ENCODE measurements at places on chromosomes 12 and 14.

DNA sequence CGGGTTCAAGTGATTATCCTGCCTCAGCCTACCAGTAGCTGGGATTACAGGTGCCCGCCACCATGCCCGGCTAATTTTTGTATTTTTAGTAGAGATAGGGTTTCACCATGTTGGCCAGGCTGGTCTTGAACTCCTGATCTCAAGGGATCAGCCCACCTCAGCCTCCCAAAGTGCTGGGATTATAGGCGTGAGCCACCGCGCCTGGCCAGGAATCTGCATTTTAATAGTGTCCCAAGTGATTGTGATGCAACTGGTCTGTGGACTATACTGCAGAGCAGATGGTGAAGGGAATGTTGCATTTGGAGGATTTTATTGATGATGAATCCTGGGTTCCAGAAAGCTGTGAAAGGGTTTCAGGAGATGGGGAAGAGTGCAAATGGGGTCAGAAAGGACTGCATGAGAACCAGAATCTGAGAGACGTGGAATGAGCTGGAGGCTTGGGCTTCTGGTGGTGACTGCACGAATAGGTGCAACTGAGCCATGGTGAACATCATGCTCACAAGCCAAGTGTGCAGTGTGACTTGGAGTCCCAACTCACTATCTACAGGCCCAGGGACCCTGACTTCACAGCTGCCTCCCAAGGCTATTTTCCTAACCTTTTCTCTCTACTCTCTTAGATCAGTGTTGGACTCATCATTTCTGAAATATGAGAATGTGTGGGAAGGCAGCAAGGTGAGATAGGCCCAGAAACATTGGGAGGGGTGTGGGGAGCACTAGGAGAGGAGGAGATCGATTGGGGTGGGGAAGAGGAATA lies 4.5 kb downstream of the RPS26 start:
- no peak for DNase-seq

DNA sequence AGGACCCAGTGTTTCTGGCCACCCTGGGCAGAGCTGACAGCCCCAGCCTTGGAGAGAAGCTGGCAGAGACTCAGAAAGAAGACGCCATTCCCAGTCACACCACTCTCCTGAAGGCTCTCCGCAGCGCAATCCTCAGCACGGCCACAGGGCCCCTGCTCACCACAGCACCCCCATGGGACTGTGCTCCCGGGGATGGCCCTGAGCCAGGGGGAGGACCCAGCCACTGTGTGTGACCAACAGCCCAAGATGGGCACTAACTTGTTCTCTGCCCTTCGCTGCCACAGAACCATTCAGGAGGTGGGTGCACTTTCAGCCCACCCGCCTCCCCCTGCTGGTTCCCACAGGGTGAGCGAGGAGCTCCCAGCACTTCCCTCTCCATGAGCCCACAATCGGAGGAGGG lies 57.1 kb downstream of the CCNK start:
- DNase-seq = no peak

DNA sequence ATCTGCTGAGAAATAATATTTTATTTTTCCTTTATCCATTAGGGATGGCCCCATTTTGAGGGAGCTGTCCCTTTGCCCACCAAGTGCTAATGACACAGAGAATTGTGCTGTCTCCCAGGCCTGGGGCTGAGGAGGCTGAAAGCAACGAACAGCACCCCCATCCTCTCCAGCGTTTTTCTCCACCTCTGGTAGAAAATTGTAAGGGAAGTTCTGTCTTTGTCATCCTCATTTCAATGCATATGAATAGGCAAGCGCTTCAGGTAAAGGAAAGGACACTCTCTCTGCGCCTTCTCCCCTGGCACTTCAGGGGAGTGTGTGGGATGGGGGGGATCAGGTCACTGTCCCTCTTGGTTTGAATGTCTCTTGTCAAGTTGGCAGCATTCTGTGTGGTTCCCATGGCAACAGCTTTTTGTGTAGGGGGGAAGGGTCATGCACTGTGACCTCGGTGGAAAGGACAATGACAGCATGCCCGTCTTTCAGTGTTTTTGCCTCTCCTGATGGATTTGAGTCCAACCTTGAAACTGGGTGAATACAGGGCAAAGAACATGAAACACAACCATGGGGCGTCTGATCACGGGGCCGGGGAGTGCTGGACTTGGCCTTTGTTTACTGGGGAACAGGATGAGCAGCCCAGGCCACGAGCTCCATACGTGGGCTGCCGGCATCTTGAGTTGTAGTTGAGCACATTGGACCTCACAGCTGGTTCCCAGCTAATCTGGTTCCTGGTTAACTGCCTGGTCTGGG lies 230.2 kb downstream of the VRK1 start:
- no peak for DNase-seq

DNA sequence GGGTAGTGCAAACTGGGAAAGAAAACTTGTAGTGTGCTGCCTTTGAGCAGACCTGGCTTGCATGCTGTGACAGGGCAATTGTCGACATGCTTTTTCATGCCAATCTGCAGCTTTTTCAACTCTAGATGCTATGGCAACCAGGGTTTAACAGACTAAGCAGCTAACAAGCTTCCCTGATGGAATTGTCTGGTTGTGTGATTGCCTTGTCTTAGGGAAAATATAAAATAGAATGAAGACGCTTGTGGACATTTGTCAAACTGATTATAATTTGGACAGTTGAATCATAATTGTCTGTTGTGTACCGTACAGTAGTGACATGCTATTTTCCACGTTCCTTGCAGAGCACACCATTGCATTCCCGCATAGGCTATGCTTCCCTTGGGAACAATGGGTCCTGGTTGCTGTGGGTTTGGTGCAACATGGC lies 113.0 kb downstream of the FOXG1 start:
- DNase-seq = no peak

GRCh38 chr14:69992564-69992963 lies 113.3 kb downstream of the SMOC1 start:
- no peak for DNase-seq

GRCh38 chr14:45939572-45939971 lies 686.6 kb upstream of the MIS18BP1 start:
- DNase-seq = no peak

GRCh38 chr12:32894566-32894965 lies 2.0 kb downstream of the PKP2 start:
- DNase-seq = no peak

GRCh38 chr12:68031881-68032739 lies 42.9 kb downstream of the IFNG-AS1 start:
- no peak for DNase-seq

- no peak for DNase-seq
These were observed 27.6 kb downstream of the PLXNC1 start for GRCh38 chr12:94175763-94176668.

DNA sequence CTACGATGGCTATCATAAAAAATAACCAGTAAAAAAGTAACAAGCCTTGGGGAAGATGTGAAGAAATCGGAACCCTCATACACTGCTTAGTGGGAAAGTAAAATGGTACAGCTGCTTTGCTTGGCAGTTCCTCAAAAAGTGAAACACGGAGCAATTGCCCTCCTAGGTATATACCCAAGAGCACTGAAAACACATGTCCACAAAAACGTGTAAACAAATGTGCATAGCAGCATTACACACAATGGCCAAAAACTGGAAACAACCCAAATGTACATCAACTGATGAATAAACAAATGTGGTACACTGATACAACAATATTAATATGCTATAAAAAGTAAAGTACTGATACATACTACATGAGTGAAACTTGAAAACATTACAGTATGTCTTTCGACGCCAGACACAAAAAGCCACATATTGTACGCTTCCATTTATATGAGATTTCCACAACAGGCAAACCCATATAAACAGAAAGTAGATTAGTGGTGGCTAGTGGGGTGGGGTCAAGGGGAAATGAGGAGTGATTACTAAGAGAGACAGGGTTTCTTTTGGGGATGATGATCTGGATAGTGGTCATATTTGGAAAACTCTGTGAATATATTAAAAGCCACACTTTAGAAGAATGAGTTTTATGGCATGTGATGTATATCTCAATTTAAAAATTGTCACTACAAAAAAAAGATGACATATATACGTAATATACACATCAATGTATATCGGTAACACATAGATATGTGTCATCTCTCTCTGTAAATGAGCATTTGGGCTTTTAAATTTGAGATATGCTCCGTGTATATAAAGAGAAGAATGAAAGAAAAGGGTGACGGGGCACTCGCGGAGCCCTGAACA lies 996 bp downstream of the SLC41A2 start:
- DNase-seq = no peak

- DNase-seq = no peak
These were observed 11.3 kb downstream of the C14orf132 start for GRCh38 chr14:96050482-96050881.

- no peak for DNase-seq
These were observed 377.9 kb downstream of the GALC start for GRCh38 chr14:87615047-87615446.

- no peak for DNase-seq
These were observed 53.7 kb downstream of the KCTD10 start for GRCh38 chr12:109423392-109423791.

DNA sequence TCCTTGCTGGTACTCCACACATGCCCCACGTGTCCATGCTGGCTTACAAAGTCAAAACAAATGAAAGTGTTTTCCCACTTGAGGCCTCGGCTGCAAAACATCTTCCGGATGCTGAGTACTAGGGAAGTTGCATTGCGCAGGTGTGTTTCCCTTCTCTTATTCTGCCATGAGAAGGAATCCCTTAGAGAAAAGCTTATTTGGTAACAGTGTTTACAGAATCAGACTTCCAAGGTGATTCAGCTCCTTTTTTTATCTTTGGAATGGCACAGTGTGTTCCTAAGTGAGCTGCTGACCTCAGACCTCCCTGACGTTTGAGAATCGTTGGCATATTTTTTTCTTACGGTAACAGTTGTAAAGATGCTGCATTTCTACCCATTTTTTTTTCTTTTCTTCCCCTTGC lies 211.3 kb downstream of the ESR2 start:
- no peak for DNase-seq

DNA sequence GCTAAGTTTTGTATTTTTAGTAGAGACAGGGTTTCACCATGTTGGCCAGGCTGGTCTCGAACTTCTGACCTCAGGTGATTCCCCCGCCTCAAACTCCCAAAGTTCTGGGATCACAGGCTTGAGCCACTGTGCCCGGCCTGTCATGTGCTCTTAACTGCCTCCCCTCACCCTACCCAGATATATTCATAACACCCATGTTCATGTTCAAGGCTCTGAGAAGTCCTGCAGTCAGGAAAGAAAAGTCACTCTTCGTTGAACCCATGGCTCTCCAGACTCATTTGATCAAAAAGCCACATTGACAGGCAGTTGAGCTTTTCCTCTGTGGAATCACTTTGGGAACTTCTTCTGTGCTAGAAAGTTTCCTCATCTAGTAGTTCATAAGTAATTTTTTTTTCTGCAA lies 545.5 kb upstream of the TBX3 start:
- DNase-seq = no peak

DNA sequence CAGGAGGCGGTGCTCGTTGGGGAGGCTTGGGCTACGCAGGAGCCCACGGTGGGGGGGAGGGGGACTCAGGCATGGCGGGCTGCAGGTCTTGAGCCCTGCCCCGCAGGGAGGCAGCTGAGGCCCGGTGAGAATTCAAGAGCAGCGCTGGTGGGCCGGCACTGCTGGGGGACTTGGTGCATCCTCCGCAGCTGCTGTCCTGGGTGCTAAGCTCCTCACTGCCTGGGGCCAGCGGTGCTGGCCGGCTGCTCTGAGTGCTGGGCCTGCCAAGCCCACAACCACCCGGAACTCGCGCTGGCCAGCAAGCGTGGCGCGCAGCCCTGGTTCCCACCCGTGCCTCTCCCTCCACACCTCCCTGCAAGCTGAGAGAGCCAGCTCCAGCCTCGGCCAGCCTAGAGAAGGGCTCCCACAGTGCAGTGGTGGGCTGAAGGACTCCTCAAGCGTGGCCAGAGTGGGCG lies 3.2 kb downstream of the METTL25 start:
- DNase-seq = no peak

DNA sequence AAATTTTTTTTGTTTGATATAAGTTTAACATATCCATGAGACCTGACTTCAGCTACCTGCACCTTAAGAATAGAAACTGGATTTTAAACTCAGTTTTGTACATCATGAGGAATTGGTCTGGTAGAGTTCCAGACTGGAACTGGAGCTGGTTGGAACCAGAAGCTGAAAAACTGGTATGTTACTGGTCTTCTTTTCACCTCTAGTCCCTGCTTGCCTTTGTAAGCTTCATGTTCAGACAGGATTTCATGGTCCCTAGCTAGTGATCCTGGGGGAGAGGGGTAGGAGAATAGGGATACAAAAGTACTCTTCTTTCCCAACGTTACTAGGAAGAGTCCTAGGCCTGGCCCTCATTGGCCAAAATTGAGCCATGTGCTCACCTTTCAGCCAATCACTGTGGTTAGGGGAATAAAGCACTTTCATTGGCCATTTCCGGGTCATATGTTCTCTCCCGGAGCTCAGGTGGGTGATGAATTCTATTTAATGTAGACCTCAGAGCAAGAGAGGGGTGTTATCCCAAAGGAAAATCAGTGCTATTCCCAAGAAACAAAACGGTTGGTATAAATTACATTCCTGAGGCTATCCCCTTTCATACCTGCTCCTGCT lies 36.9 kb upstream of the APPL2 start:
- no peak for DNase-seq

- no peak for DNase-seq
These were observed 28.8 kb downstream of the HECTD4 start for GRCh38 chr12:112353393-112353792.

- no peak for DNase-seq
These were observed 65.9 kb downstream of the PTPRQ start for GRCh38 chr12:80509781-80510556.

- no peak for DNase-seq
These were observed 760 bp downstream of the TMEM19 start for GRCh38 chr12:71686658-71687025.

DNA sequence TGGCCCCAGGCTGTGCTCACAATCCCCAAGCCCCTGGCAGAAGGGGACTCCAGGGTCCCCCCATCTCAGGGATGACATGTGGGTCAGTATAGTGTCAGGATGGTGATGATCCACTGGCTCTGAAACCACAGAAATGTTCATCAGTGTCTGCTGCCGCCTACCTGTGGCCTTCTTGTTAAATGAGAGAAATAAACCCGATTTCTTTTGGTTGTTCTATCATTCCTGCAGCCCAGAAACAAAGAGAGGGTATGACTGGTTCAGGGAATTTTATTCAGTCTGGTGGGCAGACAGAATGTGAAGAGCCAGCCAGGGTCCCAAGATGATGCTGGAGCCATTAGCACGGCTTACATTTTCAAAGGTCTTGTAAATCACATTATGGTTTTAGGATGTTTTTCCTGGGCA lies 86.6 kb downstream of the CRADD start:
- no peak for DNase-seq

DNA sequence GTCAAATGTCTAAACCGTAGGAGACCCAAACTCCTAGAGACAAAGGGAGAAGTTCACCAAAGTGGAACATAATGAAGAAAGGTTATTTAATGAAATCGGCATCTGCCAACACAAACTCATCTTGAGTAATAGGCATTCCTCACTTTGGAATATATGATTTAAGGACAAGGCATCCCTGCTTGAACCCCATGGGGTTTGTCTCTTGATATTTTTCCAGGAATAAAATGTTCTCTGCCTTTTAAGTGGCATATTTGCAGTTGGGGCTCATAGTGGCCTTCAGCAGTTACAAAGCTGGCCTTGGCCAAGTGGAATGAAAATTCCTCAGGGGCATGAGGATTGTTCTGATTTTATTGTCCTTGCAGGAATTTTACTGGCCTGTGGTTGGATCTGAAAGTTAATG lies 7.1 kb downstream of the POP5 start:
- no peak for DNase-seq

- DNase-seq = no peak
These were observed 7.5 kb upstream of the CCDC177 start for GRCh38 chr14:69582212-69582611.
